ENCODE measurements at places on chromosomes 6 and 20. TPM values are rescaled to one million over a fixed set of nuclear protein-coding genes. Genes with fewer than 3 reads are reported as not detected.

Gene RFX6
- 1.3 TPM for total RNA-seq

Gene SLC17A4
- total RNA-seq, result 63.3 TPM

Gene IRAK1BP1
- 3.0 TPM for total RNA-seq

Gene APCDD1L
- total RNA-seq, result 0.40 TPM

Gene EBF4
- 1.9 TPM for total RNA-seq

GRCh38 chr6:53124131-53124800 is 24.4 kb downstream of the GCM1 start:
- DNase-seq, result no peak

DNA sequence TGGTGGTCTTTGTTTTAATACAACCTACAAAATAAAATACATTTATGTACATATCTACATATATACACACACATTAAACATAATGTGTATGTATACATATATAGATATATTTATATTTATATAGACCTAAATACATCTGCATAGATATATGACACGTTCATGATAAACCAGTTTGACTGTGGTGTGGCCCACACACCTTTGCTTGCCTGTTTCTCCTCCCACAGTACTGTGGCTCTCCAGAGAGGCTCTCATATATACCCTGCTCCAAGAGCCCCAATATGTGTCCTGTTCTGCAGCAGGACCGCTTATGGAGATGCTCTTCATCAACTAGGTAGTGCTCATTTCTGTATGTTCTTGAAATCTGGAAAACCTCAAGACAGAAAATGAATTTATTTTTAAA is 207.0 kb downstream of the KCNQ5 start:
- no peak for DNase-seq

- peak; percentile 45 for DNase-seq
Measured at GRCh38 chr6:107740496-107741190, 83.5 kb downstream of the SCML4 start.

- peak; percentile 34 for DNase-seq
Measured at GRCh38 chr6:161186173-161186769, 87.6 kb downstream of the AGPAT4 start.

- DNase-seq, result peak; percentile 54
Measured at GRCh38 chr6:150025201-150025917, at the start of gene RAET1L. Gene RAET1L, minus strand, starts transcription at chr6:150025532. Its CDS starts 61 bp downstream, at chr6:150025471.

Gene ZBTB12
- 2.9 TPM for total RNA-seq

DNA sequence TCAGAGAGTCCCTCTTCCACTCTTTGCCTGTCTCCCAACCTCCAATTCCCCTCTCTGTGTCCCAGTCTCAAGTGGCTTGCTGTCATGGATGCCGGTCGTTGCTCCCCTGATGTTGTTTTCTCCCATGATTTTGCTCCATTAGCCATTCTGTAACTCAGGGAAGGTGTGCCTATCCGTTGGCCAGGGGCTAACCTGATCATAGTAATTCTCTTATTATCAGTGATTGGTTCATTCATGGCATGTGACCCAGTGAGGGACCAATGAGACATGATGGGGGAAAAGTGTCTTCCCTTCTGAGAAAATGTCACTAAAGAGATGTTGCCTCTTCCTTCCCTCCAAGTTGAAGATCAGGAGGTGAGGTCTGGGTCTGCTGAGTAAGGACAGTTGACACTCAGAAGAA is 214.5 kb downstream of the FARS2 start:
- DNase-seq, result no peak

- no peak for DNase-seq
Measured at GRCh38 chr20:10984913-10985312, 311.1 kb upstream of the JAG1 start.

DNA sequence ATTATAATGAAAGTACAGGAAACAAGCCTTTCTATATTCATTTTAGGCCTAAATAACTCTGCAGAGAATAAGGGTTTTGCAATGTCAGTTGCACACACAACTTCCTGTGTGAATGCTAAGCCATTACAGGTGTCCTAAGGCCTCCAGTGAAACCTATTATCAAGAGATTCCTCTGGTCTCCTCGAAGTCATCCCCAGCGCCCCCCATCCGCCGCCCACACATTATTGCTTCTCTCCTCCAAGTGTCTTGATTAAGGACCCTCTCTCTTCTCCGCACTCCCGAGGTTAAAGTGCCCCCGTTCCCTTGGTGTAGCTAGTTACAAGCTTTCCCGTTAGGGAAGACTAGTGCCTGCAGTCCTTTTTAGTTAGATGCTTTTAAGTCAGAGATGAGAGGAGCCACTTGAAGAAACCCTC is 1.3 kb downstream of the HIVEP2 start:
- DNase-seq, result peak; percentile 30

DNA sequence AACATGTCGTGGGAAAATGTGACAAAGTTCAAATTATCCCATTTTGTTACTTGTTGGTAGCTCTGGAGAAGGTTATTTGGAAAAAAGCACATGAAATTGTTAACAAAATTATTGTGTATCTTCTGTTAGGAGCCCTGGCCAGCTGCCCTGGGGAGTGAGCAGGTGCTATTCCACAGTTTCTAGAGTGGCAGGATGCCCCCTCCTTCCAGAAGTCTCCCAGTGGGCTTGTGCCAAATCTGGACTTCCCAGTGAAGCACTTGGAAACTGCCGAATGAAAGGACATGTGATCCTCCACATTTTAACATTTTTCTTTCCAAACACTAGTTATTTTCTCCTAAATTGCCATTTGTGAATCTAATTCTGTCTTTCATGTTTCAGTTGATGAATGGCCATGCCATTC is 66.9 kb upstream of the CLDN20 start:
- no peak for DNase-seq

DNA sequence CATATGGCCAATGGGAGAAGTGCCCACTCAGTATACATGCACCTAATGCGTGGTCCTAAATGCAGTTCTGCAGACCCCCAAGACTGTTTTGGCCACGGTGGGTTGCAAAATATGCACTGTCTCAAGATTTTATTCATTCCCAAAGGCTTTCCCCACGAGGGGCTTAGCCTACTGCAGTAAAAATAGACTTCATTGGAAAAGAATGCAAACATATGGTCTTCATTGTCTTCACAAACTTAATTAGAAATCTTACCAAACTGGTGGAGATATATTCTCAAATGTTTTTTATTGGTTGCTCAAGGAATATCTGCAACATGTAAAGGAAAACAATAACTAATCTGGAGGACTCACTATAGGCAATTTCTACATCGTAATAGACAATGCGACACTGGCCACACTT is 31.6 kb upstream of the PRL start:
- DNase-seq, result no peak

Gene CCN5
- 9.4 TPM for total RNA-seq

Gene SIM1
- total RNA-seq, result not detected

GRCh38 chr20:44900231-44900854 is 9.5 kb upstream of the PABPC1L start:
- no peak for DNase-seq

Gene KCNK17
- total RNA-seq, result 0.18 TPM

- no peak for DNase-seq
Measured at GRCh38 chr20:59145247-59145923, 18.2 kb upstream of the ZNF831 start.

Gene PI3
- 108 TPM for total RNA-seq

- DNase-seq, result no peak
Measured at GRCh38 chr6:48098923-48099322, 12.1 kb downstream of the PTCHD4 start.

GRCh38 chr6:157822245-157823000 is 623 bp upstream of the SNX9 start:
- DNase-seq, result peak; percentile 45

DNA sequence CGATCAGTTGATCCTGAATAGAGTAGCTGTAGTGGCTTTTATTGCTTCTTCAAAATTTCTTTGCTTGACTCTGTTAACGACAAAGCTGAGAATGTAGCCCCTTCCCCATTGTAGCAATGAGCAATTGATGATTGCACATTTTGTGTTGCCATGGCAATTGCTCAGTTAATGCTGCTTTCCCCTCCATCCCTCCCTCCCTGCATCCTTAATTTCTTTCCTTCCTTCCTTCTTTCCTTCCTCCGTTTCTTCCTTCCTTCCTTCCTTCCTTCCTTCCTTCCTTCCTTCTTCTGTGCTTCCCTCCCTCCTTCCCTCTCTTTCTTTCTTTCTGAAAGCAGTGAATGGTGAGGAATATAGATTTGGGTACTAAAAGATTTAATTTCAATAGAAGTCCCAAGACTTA is 557.3 kb upstream of the MAP3K7 start:
- no peak for DNase-seq

GRCh38 chr6:12113190-12113577 is 101.1 kb downstream of the HIVEP1 start:
- DNase-seq, result no peak

DNA sequence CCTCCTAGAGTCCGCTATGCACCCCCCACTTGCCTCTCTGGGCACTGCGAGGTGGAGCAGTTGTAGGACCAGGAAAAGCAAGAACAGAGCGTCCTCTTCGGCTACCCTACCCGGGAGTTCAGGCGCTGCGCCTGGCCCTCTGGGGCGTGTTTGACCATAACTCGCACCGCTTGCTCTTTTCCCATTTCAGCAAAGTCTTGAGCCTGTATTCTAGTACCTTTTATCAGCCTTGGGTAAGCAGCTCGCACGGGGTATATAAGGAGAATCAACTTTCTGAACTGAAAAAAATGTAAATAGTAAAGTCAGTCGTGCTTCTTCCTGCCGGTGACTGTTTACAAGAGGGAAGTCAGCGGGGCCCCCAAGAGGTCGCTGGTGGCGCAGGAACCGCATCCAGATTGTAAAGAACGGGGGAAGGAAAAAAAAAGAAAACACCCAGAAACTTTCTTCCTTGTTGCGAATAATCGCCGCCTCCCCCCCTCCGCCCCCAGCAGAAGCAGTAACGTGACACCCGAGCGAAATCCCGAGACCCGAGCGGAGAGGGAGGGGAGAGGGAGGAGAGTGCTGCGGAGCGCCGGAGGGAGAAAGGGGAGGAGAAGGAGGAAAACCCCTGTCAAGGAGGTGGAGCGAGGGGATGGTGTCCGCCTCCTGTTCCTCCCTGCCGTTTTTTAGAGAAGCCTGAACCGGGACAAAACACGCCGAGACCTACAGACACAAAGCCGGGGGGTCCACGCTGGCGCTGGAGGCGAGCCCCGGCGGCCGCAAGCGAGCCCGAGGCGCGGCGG is at the start of gene UST:
Gene UST (plus strand): TSS at position 668 of the 782 bp plus-strand sequence. CDS start 401 bp downstream, outside the sequence.
- DNase-seq, result peak; percentile 67

Gene ADGRF4
- 2.0 TPM for total RNA-seq

Gene VPS16
- 41.0 TPM for total RNA-seq

Gene PPDPF
- total RNA-seq, result 554 TPM

Gene EFHC1
- 11.1 TPM for total RNA-seq

Gene LY86
- total RNA-seq, result 0.49 TPM

Gene ATF6B
- 111 TPM for total RNA-seq
